ENCODE measurements at places on chromosomes 11 and 22.

- no peak for DNase-seq
Observed at GRCh38 chr11:5643585-5643984, 18.8 kb downstream of the TRIM34 start.

DNA sequence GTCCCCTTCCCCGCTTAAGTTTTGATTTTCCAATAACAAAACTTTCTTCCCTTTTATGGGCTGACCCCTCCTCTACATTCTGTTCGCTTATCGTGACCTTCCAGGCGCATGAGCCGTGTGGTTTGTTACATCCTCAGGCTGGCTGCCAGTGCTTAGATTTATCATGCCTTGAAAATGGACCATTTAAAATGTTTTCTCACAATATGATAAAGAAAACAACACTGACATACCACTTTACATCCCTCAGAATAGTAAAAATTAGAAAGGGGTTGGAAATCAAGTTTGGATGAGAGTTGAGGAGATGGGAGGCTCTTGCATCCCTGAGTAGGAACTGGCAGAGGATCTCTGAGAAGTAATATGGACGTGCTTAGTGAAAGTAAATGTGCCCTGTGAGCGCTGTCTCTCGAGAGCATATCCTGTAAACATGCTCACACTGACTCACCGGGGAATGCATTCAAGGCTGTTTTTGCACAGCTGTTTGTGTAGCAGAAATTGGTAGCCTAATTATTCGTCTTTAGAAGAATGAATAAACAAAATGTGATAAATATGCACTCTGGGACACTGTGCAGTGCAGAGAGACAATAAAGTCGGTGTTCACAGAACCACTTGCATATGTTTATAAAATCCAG is 17.1 kb upstream of the TOLLIP start:
- no peak for DNase-seq

- DNase-seq = no peak
Observed at GRCh38 chr11:38562562-38562961, 1964.5 kb upstream of the RAG2 start.

DNA sequence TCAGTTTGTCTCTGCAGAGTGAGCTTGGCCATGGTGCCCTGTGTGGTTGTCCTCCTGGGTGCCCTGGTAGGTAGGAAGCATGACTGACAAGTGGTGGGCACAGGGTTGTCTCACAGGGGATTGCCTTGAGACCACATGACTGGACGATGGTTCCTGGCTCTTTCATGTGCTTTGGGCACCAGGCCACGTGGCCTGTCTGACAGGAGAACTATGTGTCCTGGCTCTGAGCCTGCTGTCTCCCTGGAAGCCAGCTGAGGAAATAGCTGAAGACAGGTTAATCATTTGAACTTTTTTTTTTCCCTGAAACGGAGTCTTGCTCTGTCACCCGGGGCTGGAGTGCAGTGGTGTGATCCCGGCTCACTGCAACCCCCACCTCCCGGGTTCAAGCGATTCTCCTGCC is 93.2 kb downstream of the LDLRAD3 start:
- no peak for DNase-seq

- no peak for DNase-seq
Observed at GRCh38 chr11:122322329-122322728, 206.3 kb upstream of the BLID start.

- no peak for DNase-seq
Observed at GRCh38 chr11:111574373-111575225, 27.6 kb upstream of the SIK2 start.

GRCh38 chr11:104652996-104653395 is 245.3 kb downstream of the CASP12 start:
- DNase-seq = no peak

DNA sequence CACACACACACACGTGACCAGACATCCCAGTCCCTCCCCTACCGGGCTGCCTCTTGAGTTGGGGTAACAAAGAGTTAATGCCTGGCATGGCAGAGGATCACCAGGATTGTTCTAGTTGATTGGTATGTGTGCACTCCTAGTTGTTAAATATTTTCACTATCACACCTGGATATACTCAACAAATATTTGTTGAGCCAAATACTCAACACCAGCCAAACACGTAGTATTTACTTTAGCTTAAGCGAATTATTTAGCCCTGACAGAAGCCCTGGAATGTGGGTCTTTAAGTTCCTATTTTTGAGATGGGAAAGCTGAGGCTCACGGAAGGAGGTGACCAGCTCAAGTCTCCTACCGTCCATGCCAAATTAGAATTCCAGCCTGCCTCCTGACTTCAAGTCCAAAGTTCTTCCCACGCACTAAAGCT is 10.5 kb downstream of the CD3E start:
- DNase-seq = no peak

DNA sequence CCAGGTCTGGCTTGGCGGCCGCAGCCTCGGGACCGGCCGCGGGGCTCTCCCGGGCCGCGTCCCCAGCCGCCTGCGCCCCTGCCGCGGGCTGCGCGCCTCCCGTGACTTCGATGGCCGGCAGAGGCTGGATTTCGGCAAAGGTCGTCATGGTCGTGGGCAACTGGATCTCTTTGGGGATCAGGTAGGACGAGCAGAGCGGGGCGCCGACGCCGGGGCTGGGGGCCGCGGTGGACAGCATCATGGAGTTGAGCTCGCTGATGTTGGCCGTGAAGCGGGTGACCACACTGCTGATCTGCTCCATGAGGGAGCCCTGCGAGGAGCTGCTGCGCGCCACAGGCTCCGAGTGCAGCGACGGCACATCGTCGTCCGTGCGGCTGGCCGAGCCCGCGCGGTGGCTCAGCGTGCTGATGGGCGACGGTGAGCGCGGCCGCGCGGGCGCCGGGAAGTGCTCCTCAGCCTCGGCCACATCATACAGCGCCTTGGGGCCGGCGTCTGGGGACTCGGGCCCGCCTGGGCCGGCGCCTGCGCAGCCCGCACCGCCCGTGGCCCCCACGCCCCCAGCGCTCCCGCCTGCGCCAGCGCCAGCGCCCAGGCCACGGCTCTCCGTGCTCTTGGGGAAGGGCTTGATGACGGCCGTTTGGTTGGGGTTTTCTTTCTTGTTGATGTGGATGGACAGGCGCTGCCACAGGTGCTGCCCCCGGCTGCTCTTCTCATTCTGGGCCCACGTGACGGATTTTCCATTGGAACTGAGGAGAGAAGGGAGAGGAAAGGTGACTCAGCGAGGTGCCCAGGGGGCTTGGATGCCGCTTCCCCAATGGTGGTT is 171.4 kb upstream of the CTSC start:
- DNase-seq = no peak

DNA sequence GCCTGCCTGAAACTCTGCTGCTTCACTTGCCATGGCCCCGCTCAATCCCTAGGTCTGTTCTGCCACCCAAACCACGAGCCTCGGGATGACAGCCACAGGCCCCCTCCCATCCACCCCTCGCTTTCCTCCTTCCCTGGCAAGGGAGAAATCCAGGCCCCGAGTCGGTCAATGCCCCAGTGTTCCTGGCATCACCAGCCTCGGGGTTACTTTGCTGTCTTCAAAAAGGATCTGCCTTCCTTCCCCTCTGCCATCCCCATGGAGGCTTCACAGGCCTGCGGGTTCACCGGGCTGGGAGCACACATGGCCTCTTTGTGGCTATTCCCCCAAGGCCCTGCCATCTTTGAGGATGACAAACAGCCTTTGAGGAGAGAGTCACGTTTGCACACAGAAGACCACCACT is 38.8 kb upstream of the ALX4 start:
- DNase-seq = no peak

DNA sequence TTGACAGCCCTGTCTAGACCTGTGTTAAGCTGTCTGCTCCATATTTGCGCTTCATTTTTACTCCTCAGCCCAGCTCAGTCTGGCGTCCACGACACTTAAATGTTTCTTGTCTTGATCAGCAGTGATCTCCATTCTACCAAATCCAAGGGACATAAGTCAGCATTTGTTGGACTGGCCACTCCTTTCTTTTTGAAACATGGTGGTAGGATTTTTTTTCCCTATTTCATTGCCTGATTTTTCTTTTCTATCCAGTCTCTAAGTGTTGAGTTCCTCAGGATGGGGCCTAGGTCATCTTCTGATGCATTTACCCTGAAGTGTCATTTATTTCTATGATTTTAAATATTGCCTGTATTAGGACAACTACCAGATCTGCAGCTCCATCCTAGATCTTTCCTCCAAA is 873 bp downstream of the NCAPH2 start:
- DNase-seq = no peak

DNA sequence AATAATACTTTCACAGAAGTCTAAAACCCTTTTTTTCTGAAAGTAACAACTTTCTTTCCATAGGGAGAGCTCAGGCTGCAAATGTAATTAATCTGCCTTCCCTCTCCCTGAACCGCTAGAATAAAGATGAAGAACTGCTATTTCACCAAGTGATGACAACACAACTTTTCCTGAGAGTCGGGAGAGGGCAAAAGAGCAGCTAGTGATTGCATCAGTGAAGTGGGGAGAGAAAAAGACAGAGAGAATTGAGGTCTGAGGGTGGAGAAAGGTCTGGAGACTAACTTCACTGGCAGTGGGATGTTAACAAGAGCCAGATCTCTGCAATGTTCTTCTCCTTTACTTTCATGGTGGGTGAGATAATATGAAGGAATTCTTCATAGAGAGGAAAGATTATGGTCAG is 10.9 kb upstream of the MPEG1 start:
- no peak for DNase-seq

DNA sequence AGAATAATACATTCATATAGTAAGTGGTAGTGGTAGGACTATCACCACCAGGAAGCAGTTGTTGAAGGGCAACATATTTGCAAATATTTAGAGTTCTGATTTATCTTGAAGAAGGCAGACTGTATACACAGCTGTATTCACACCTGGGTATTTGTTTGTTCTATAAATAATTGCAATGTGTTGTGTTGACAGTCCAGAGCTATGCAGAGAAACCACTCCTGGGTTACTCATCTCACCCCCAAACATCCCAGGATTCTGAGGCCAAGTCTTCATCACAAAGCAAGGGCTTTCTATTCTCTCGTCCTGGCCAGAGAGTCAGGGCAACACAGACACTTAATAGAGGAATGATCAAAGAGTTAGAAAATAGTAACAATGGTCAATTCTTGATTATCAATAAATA is 102.1 kb upstream of the FAT3 start:
- no peak for DNase-seq

GRCh38 chr11:105100206-105100605 is 39.4 kb downstream of the CARD18 start:
- peak; percentile 36 for DNase-seq
